ENCODE measurements at places on chromosomes 6 and 20.

- DNase-seq = no peak
Observed at GRCh38 chr6:83601119-83601518, 88.8 kb downstream of the PRSS35 start.

DNA sequence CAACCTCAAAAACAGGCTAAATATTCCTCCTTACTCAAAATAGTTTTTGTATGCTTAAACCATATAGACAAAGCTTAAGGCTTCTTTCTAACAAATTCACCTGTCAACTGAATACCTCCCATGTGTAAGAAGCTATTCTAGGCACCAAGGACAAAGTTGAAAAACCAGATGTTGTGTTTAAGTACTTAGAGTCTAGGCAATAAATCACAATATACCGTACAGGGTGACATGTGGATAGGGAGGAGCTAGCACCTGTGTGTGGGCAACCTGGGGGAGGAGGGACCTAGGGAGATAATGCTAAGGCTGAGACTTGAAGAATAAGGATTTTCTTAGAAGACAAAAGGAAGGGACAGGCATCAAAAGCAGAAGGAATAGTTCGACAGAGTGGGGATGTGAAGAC lies 123.5 kb downstream of the LMBRD1 start:
- DNase-seq = no peak

DNA sequence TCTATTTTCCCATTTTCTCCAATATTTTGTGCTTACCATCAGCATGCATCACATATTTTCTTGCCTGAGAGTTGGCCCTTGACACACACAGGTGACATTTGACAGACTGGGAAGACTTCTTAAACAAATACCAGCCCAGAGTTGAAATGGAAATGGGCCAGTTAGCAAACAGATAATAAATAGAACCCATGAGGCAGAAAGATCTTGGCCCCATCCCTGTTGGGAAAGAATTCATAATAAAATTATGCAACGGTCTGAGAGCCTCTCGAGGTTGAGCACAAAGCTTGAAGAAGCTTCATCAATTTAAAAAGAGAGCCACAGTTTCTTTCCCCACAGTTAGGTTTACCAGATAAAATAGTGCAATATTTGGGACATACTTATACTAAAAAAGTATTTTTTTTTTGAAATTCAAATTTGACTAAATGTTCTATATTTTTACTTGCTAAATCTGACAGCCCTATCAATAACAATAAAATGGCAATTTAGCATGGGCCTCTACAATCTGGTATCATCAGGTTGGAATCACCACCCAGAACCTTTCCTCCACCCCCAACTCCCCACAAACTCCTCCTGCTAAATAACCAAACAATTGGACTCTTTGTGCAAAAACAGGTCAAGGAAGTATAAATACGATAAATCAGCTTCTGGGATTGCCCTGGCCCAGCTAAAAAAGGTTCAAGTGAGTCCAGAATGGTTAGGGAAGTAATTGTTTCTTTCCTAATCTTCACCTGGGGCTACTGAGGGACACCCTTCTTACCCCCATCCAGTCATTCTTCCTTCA lies 129.8 kb downstream of the CD164 start:
- DNase-seq = no peak

- DNase-seq = peak; percentile 16
Observed at GRCh38 chr6:142985281-142985680, 40.3 kb upstream of the HIVEP2 start.

GRCh38 chr20:19793716-19794115 lies 35.7 kb downstream of the RIN2 start:
- no peak for DNase-seq

DNA sequence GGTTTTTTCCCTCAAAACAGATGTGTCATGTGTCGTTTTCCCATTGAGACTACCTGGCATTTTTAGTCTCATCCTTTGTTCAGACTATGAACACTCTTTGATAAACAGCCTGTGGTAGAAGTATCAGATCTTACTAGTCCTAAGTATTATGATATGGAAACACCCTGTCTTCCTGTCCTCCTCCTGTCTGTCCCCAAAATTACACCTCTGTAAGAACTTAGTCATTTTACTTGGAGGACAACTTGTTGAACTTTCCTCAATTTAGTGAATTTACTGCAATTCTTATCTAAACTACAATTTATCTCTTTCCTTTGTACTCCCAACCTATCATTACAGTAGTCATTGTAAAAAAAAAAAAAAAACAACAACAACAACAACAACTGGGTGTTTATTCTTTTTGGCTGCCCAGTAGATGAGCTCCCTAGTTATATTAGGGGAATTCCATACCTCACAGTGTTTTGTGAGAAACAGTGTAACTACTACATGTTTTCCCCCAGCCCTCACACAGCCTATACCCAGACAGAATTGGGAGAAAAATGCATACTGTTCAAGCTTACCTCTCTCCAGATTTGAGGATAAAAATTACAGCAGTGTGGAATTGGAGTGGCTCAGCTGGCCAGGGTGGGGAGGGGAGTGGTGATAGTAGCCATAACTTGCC lies 18.5 kb upstream of the ERVFRD-1 start:
- no peak for DNase-seq

DNA sequence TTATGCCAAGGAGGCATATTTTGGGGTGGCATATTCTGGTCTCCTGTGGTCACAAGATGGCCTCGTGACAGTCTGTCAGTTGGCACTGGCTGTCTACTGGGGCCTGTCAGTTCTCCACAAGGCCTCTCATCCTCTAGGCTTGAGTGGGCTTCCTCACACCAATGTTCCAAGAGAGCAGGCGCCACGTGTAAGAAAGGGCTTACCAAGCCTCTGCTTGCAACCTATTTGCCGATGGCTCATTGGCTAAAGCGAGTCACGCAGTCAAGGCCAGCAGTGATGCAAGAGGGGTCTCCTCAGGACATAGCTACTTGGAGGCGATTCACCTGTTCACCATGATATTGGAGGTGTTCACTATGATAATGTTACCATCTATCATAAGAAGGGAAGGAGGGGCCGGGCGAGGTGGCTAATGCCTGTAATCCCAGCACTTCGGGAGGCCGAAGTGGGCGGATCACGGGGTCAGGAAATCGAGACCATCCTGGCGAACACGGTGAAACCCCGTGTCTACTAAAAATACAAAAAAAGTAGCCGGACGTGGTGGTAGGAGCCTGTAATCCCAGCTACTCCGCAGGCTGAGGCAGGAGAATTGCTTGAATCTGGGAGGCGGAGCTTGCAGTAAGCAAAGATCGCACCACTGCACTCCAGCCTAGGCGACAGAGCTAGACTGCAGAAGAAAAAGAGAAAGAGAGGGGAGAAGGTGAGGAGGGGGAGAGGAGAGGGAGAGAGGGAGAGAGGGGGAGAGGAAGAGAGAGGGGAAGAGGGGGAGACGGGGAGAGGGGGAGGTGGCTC lies 35.3 kb downstream of the C6orf52 start:
- no peak for DNase-seq

DNA sequence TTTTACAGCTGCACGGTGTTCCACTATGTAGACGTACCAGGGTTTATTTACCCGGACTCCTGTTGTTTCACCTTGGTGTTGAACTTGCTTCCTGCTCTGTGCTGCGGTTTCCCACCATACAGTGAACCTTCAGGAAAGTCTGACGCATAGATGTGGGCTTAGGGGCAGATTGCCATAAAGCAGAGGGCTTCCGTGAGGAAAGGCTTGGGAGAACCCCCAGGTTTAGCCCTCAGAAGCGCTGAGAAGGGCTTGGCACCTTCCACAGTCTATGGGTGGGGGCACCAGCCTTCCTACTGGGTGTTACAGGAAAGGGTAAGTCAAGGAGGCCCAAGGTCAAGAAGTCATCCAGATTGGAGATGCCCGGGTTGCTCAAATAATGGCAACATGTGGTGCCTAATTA lies 19.2 kb upstream of the MRPS18A start:
- no peak for DNase-seq

DNA sequence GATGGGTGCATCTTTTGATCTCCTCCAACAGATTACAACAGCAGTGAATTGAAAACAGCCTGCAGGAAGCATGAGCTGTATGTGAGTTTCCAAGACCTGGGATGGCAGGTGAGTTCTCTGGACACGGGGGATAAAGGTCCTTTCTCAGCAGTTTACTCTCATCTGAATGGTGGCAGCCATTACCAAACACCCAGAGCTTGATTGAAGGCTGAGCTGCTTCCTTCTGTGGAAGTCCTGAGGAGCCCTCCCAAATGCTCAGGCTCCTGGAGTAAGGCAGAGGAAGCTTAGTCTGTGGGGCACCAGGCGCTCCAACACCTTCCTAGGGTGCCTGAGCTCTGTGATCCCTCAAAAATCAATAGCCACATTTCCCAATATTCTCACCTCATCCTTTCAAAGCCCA lies 31.5 kb downstream of the TXNDC5 start:
- DNase-seq = no peak

- no peak for DNase-seq
Observed at GRCh38 chr6:156256161-156256560, 521.0 kb upstream of the ARID1B start.

GRCh38 chr6:160027076-160027475 lies 58.2 kb downstream of the IGF2R start:
- DNase-seq = no peak

GRCh38 chr6:27293436-27294098 lies 18.5 kb downstream of the POM121L2 start:
- peak; percentile 47 for DNase-seq

GRCh38 chr20:24970030-24970553 lies 21.0 kb downstream of the CST7 start:
- no peak for DNase-seq

DNA sequence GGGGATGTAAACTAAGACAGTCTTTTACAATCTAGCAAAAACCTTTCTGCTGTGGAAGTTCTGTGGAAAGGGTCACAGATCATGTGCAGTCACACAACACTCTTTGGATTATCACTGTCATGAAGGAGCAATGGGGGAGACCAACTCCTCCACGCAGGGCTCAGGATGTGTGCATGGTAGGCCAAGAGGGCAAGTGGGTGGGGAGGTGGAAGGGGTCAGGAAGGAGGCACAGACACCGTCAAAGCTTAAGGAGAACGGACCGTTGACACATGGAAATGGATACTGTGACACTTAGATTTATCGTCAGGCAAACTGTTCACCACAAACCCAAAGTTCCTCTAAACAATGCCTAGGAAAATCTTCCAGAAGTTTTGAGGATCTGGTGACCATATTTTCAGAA lies 215.8 kb downstream of the PAX1 start:
- DNase-seq = no peak

DNA sequence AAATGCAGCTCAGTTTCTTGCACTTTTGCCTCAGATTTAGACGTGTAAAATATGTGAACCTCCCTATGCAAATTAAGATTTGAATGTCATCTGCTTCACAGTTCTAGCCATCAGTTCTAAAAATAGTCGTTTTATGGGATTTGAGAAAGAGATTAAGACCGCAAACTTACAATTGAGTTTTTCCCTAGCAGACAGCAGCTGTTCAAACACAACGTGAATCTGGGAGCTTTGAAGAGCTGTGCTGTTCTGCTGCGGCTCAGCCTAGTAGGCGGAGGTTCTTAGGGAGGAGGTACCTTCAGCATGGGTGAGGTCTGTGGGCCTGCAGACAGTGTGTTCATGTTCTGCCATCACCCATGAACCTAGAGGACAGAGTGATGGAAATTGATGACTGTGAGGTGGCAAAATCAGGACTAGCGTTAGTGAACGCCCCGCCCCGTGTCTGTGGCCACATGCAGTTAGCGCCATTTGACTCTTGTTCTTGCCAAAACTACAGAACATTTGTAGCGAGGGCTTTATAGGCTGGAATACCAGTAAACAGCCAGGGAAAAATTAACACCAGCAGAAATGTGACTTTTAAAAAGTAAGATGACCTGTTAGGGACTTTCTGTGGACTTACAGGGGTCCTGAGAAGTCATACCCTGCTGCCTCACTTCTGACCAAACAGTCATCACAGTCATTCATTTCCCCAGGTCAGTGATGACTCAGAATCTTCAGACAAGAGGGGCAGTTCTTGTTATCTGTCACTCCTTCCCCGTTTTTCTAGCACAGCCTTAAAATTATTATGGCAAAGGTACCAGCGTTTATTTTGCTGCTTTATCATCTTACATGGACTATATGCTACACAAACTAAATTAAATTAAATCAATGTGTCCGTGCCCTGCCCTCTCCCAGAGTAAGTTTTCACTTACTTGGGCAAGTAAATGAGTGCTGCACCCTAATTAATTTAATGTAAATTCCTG lies 84.3 kb upstream of the TMEM181 start:
- DNase-seq = peak; percentile 75

DNA sequence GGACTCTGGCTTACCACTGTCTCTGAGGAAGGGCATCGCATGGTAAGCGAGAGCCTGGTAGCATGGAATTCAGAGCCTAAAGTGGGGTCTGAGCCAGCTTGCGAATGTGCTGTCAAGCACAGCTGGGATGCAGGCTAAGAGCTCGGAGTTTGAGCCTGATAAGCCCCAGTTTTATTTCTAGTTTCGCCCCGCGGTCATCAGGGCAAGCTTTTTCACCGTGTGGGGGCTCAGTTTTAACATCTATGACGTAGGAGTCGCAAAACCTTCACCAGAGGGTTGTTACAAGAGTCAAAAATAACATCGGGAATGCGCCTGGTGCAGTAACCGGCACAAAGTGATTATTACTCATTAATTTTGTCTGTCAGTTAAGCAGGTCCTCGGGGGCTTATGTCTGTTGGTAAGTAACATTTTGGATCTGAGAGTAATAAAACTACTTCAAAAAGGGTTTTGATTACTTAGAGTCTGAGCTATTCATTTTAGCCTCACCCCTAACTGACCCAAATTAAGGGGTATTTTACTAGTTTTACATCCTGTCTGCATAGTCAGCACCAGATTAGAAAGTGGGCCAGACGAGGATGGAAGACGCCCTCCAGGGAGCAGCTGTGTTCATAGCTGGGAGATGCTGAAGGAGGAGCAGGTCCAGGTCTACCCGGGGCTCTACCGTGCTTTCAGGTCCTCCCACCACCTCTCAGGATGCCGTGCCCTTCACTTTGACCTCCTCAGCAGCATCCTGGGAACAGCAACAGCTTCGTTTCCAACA lies 29.7 kb downstream of the SLC22A23 start:
- DNase-seq = no peak

DNA sequence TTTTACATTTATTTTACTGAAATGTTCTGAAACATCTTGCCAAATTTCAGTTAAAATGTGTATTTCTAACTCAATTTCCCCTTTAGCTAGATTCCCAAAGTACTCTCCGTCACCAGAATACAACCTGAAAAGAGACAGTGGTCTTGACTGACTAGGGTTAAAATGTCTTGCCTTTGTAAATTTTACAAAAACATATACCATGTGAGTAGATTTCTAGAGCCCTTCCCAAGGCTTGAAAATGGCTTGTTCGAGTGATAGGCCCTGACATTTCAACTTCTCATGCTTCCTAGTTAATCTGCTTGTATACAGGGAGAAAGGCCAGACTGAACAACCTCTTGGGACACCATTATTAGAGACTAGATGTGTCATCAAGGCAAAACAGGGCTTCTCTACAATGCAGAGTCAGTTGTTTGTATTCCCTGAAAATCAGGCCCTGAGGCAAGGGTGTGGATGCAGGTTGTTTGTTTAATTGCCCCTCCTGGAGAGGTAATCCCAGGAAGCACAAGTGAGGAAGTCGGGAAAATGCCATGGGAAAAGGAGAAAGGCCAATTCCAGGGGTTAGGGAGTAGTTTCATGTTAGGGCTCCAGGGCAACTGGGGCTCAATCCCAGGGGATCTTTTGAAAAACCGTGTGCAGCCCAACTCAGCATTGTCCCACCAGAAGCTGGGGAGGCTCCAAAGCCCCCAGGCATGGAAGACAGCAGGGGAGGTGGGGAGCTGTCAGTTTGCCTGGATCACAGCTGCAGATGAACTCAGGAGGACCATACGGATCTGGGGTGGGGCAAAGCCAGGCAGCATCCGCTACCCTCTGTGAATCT lies 11.6 kb upstream of the TFB1M start:
- no peak for DNase-seq

Measured in AG10803 (cell line).